Daoy (cell line): ENCODE measurements at places on chromosomes 4 and X. TPM values are rescaled to one million over a fixed set of nuclear protein-coding genes. Genes with fewer than 3 reads are reported as not detected.

Gene DCX
- total RNA-seq = not detected in 2 replicates

Gene TMPRSS11F
- total RNA-seq = 0.51 and 0.69 TPM in 2 replicates

Gene ZNF141
- total RNA-seq = 5.8 and 7.6 TPM in 2 replicates

Gene VCX3A
- total RNA-seq = 1.4 TPM in 1 of 2 replicates, not detected in the other

Gene FOXR2
- 6.0 and 7.2 TPM in 2 replicates for total RNA-seq

Gene PABPC1L2B
- 0.06 TPM in 1 of 2 replicates, not detected in the other for total RNA-seq

GRCh38 chr4:182854466-182854865 lies 62.7 kb downstream of the DCTD start:
- no peak for DNase-seq

- no peak for DNase-seq
Observed at GRCh38 chrX:33909836-33910235, 222.3 kb downstream of the FAM47A start.

DNA sequence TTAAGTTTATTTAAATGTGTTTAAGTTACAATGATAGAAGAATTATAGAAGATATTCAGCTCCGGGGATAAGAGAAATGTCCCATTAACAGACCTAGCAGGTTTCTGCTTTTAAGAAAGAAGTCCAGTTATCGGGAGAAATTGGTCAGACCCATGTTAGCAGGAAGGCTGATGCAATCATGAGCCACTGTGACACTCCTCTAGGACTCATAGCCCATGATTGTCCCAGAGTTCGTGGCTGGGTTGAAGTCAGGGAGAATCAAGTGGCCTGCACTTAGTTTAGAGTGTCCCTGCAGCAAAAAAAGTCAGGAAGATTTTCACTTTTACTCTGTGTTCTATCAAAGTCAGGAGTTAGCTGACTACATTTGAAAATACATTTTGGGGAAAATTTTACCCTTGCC lies 72.0 kb downstream of the TMEM144 start:
- DNase-seq = peak; percentile 2

GRCh38 chr4:105652286-105652888 lies 56.1 kb downstream of the INTS12 start:
- no peak for DNase-seq

DNA sequence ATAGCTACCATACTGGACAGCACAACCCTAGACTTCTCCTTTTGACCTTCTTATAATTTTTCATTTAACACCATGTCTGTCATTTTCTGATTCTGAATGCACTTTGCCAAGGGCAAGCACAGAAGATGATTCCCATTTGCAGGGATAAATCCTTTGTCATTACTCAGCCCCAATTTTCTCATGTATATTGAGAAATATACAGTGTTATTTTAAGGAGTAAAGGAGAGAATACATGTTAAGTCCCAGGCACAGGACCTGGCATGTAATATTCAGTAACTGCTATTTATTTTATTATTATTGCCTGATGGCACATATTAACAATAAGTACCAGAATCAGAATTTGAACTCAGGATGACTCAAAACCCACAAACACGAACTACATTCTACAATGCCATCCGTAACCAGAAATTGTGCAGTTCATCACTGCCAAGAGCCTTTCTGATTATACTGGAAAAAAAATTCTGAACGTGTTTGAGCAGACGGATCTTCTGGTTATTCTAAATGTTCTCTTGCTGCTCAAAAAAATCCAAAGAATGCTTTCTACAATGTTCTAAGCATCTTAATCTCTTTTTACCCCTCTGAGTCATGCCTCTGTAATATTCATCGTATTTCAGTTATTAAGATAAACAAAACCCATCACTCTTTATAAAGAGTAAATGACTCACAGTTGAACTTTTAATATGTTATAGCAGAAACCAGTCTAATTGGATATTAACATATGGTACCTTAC lies 170.0 kb downstream of the MID1 start:
- DNase-seq = no peak

DNA sequence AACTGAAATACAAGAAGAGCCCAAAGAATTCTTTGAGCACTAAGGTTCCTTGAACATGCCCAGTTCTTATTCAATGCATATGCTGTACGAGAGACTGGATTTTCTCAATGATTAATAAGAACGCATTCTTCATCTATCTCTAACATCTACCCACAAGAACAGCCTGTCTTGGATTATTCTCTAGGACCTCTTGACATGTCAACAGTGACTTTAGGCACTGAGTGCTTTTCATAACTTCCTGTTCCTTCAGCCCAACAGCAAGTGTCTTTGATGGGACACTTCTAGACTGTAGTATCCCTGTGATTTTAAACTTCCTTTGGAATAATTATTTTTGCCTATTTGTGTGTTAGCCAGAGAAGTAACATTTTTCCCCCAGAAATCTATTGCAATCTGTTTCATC lies 69.3 kb downstream of the OPHN1 start:
- no peak for DNase-seq

- no peak for DNase-seq
Observed at GRCh38 chr4:128684016-128684415, 125.5 kb upstream of the JADE1 start.

GRCh38 chr4:25879991-25880651 lies 17.3 kb upstream of the SEL1L3 start:
- DNase-seq = no peak

DNA sequence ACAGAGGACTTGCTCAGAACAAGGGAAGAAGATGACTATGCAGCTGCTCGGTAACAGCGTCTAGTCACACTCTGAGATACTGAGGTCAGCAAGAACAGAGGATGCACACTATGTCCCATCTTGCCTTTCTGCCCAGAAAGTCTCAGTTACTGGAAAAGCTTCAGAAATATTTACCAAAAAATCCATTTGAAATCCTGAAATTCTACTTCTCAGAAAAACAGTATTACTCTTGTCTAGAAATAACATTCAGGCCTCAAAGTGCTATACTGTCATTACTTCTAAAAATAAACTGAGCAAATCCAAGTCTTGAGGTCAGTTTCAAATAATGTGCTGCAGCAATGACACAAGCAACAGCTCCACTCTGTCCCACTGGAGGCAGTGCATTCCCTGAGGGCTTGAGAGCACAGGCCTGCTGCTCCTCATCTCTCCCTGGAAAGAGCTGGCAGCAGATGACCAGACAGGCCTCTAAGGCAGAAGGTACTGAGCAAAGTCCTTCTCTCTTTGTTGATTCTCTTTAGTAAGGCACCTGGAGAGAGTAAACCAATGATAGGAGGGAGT lies 76.9 kb downstream of the CAMK2D start:
- DNase-seq = no peak

- no peak for DNase-seq
Observed at GRCh38 chr4:56681853-56682525, 893 bp upstream of the HOPX start.

GRCh38 chrX:31225819-31226218 lies 154.0 kb upstream of the FTHL17 start:
- no peak for DNase-seq

- DNase-seq = no peak
Observed at GRCh38 chr4:164955107-164955805, 22.2 kb downstream of the TRIM61 start.

- DNase-seq = no peak
Observed at GRCh38 chrX:26918631-26919030, 544.5 kb downstream of the PPP4R3C start.

- DNase-seq = no peak
Observed at GRCh38 chr4:12084690-12085089, 656.0 kb upstream of the HS3ST1 start.

DNA sequence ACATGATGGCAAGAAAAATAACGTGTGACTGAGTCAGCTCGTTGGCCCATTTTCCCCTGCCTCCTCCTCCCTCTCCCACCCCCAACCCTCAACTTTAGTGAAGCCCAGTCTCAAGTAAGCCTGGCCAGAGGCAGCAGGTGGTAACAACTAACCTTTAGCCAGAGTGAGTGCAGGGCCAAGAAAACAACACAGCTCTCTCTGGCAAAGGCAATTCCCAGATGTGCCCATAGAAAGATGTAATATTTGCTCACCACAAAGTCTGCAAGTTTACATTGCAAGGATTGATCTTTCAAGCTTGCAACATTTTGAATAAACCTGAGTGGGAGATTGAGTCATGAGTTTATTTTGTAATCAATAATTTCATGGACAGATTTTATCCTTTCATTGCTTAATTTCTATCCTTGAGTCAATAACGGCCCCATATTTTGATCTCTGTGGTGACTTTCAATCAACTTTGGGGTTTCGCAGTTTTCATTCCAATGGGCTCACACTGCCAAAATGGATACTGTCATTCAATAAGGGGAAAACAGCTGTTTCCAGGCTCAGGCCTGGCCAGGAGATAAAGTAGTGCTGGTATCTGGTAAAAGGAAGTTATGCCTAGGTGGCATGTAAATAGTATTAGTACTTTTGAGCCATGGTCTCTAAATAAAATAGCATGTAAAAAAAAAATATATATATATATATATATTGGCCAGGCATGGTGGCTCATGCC lies 130.7 kb upstream of the TMEM164 start:
- no peak for DNase-seq

GRCh38 chr4:174910271-174910670 lies 7.9 kb upstream of the ADAM29 start:
- no peak for DNase-seq

DNA sequence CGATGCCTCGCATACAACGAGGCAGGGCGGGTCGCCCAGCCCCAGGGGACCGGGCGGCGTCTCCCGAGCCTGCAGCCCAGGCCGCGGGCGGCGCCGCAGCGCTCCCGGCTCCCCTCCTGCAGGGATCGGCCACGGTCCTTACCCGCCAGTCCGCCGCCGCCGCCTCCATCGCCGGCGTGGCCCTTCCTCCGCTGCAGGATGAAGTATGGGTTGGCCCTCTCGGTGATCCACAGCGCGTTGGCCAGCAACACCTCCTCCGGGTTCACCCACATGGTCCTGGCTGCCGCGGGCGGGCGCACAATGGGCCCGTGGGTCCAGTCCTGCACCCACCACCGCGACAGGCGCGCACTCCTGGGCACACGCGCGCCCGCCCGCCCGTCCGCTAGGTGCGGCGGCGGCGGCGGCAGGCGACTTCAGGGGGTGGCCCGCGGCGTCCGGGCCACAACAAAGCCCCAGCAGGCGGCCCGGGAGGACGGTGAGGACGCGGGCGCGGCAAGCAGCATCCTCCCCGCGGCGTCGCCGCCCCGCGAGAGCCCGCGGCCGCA lies 339 bp downstream of the TBC1D9 start:
- DNase-seq = peak; percentile 40

GRCh38 chr4:73620115-73620792 lies at the start of gene RASSF6:
Gene RASSF6, minus strand, starts transcription at chr4:73620436. Its CDS starts 8,641 bp downstream, at chr4:73611795.
- no peak for DNase-seq

DNA sequence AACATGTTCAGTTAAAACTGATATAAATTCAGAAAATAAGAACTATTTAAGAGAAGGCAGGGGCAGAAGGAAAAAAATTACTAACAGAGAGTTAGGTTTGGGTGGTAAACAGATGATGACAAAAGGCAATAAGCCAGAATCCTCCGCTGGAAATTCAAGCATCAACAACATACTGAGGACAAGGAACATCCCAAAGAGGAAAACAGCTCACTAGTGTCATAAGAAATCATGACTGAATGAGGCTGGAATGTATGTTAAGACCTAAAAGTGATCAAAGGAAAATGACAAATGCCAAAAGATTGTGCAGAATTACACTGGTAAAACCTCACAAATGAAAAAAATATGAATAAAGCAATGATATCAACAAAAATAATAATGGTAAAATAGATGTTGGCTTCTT lies 88.4 kb downstream of the WDFY3 start:
- peak; percentile 15 for DNase-seq
